Ovary (tissue), 10 donors: ENCODE measurements at places on chromosomes 4 and X. TPM values are rescaled to one million over a fixed set of nuclear protein-coding genes. Genes with fewer than 3 reads are reported as not detected.

Gene CYBB
- 15.9 TPM for total RNA-seq

Gene EDA
- 6.0 TPM for total RNA-seq

Gene NPFFR2
- total RNA-seq: not detected

Gene DKK2
- total RNA-seq: 2.1 TPM

Gene ODAPH
- total RNA-seq: not detected

Gene SPINK2
- total RNA-seq: 0.62 TPM

Gene EREG
- 0.08 TPM for total RNA-seq

Gene NAP1L2
- 4.6 TPM for total RNA-seq

GRCh38 chr4:188434643-188435042 lies 295.4 kb downstream of the TRIML1 start:
- no peak for DNase-seq

DNA sequence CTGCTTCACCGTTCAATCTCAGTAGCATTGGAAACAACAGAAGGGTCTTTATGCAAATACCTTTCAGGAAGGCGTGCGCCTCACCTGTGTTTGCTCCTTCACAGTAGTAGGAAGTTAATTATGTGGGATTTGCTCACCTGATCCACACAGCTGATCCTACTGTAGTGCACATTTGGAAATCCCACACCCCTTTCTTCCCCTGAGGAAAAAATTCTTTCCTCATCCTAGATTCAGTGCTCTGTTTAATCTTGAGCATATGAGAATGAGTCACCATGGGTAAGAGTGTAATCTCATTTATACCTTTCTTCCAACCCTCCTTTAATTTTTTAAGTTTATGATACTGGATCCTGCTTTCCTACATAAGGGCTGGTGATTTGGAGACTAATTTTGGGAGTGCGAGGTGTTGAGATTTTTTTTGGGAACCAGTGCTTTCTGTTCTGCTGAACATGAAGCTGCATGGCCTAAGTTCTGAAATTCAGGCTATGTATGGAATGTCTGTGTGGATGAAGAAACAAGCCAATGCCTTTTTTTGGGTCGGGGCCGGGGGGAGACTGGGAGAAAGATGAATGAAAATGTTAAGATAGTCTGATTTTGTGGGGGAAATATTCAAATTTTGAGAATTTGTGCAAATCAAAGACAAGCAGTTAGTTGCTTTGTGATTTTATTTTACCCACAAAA lies 19.0 kb downstream of the GAB1 start:
- no peak for DNase-seq

GRCh38 chr4:4387531-4388310 lies 819 bp downstream of the NSG1 start:
- DNase-seq: no peak

GRCh38 chr4:22712529-22712928 lies 19.8 kb downstream of the GBA3 start:
- no peak for DNase-seq

DNA sequence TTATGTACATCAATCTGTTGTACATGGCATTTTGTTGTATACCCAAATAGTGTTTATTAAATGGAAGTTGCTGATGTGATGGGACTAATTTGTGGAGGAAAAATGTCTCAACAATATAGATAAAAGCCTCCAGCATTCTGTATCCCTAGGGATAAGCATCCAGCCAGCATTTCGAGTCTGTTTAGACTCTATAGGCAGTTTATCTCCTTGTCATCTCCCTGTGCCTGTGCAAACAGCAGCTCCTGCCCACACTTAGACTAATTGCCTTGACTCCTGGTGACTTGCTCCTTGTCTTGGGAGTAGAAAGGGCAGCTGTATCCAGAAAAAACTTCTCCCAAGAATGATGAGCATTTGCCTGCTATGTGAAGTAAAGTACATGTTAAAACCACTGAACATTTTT lies 83.8 kb downstream of the DOCK11 start:
- no peak for DNase-seq

DNA sequence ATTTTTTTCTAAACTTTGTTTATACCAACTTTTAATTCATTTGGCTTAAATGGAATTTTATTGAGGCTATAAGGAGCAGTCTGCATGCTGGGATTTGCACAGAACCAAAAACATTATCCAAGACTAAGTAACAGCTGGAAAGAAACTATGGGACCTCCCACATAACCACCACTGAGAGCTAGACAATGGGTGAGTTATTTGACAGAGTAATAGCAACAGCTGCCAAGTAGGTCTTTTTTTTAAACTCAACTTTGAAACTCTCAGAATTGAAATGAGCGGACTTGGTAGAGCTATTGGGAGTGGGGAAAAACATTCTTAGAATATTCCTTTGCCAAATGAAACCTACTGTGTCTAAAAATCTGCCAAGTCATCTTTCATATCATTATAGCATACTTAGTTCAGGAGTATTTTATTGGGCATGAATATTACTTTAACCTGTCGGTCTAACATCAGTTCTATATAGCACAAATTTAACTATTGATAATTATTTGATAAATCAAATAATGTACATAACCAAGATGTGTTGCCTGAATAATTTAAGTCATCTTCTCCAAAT lies 1428.0 kb downstream of the PCDH7 start:
- no peak for DNase-seq

GRCh38 chr4:100428051-100428450 lies 89.8 kb downstream of the EMCN start:
- no peak for DNase-seq

DNA sequence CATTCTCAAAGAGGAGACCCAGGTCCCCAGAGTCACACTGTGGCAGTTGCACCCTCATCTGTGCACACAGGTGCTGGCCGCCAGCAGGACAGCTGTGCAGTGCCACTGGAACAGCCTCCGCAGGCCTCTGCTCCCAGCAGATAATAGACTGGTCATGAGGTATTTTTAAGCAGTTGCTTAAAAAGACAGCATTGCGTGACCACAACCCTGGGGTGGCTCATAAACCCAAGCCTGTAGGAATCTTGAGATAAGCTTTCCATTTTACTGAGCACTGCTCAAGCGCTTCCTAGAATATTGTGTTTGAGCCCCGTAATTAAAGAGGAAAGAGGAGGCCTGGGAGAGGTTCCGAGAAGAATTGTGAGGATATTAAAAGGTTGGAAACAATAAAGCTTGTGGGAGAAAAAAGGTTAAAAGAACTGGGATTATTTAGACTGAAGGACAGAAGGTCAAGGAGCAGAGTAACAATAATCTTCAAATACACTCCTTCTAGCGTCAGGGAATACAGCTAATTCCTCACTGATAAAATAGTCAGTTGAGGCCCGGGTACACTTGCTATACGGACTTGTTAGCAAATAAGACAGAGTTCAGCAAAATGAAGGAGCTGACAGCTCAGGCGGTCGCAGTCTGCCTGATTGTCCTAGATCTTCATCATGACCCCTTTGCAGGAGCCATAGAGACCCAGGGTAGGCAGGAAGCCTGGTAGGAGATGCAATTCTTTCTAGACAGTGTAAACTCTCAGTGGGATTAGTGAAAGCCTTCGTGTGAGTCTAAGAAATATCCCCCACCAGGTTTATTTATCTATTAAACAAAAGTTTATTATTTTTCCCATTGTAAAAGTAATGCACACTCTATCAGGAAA lies 86.2 kb upstream of the KIT start:
- no peak for DNase-seq

DNA sequence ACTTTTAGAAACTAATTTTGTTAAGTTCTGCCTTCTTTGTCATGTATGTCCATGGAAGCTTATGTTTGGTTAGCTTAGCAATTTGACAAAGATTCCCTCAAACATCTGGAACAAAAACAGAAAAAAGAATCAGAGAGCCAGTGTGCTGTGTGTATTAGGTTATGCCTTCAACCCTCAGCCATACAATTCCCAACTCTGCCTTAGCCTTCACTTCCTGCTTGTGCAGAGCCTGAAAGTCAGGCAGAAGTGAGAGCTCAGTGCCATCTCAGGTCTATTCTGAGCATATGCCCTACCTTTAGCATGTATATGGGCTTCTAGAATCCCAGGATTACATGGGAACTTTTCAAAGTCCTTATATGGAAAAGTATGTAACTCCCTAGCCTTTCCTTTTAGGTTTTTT lies 58.2 kb upstream of the STOX2 start:
- DNase-seq: no peak

- no peak for DNase-seq
These were observed 759.3 kb downstream of the FSTL5 start for GRCh38 chr4:161404346-161405110.

- DNase-seq: no peak
These were observed 169.9 kb upstream of the AGA start for GRCh38 chr4:177611974-177612664.

DNA sequence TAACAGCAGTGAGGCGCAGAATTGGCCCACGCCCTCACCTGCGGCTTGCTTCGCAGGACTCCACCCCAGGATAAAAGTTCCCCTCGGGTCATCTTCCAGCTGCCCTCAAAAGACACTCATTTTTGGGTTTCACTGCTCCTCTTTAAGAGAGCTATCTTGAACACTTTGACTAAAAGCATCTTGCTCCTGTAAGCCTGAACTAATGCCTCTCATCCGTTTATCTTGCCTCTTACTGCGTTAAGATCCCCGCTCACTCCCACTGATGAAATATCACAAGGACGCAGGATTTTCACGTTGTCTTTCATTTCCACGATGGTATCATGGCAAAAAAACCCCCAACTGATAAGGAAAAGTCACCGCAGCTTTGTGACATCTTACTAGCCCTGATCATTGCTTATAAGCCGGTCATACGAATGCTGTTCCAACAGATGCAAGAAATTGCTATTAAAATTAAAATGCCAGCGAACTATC lies 591 bp upstream of the ACSL4 start:
- no peak for DNase-seq

DNA sequence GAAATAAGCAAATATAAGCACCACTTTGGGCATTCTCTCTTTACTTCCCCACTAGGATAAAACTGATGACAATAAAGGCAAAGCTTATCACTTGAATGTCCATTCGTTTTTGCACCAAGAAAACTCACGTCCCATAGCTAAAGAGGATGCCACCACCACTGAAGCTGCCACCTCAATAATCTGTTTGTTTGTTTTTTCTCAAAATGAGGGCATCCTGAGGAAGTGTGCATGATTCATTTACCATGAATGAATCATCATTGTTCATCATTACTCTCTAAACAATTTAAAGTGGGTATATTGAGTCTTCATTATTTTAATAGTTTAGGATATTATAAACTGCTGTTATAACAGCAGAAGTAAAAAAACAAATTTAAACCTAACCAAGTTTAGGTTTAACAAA lies 168.2 kb downstream of the DCTD start:
- DNase-seq: no peak

DNA sequence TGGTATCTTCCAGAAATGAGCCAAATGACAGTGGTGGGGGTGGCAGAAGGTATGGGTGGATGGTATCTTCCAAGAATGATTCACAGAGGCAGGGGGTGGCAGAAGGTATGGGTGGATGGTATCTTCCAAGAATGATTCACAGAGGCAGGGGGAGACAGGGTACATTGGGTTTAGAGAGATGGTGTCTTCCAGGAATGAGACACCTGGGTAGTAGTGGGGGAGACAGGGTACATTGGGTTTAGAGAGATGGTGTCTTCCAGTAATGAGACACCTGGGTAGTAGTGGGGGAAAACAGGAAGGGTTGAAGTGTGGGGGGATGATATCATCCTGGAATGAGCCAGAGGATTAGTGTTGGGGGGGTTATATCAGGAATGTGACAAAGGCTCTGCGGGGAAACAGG lies 62.0 kb downstream of the MAOA start:
- DNase-seq: no peak
